ENCODE measurements at places on chromosomes 5 and 9.

- no peak for DNase-seq
These were observed 22.9 kb upstream of the PPIC start for GRCh38 chr5:123059455-123059854.

DNA sequence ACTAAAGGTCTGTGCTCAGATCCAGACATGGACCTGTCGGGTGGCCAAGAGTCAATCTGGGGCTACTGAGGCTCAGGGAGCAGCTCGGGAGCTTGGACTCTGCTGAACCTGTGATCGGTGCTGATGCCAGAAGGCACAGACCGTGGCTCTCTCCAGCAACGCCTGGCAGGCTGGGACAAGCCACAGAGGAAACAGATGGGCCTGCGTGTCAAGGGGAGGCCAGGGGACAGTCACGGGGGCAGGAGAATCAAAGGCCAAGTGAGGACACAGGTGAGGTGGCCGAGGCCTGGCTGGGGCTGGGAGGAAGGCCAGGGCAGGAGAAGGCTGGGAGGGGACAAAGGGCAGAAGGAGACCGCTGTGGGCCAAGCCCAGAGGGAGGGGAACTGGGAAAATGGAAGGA lies 43.4 kb downstream of the EPB41L4B start:
- DNase-seq = peak; percentile 49

DNA sequence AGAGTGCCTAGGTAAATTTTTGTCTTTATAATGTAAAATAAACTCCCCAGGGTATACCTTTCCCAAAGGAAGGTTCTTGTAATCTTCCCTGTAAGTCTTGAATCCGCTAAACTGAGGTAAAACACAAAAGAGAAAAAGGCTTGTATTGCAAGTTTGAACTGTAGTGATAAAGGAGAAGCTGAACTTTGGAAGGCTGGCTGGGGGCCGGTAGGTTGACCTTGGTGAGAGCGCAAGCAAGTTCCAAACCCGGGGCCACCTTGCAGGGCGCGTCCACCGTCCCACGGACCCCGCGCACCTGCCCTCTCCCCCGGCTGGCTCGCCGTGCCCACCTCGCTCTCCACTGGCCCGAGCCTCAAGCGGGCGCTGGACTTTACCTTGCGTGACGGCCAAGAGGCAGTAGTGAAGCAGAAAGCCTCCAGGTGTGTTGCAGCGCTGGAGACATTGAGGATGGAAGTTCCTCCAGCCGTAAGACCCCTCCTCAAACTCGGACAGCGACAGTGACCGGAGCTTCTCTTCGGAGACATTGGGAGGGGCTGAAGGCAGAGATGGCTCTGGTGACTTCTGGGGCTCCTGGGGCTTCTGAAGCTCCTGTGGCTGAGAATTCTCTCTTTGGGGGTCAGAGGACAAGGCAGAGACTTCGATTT lies 428 bp downstream of the SLCO4C1 start:
- DNase-seq = no peak

DNA sequence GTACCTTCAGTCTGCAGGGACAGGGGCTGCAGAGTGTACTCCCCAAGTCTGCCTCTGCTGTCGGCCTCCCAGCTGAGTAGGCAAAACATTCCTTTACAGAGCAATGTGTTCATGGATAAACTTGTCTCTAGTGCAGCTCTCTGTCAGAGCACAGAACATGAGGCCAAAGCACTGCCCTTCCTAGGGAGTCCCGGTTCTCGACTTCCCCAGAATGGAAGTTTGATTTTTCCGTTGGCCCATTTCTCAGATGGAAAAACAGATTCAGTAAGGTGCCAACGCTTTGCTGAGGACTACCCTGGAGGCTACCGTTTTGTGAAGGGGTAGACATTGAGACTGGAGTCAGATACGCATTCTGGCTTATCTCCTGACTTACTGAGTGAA lies 422 bp upstream of the TRIM32 start:
- no peak for DNase-seq

- peak; percentile 89 for DNase-seq
These were observed 586 bp upstream of the FCHO2 start for GRCh38 chr5:72955143-72955767.

- DNase-seq = peak; percentile 61
These were observed at the start of gene TMEFF1 for GRCh38 chr9:100472788-100473275. TMEFF1 (plus strand) TSS chr9:100473149; CDS start chr9:100473545, 396 bp downstream.

GRCh38 chr5:148437249-148437648 lies 53.5 kb downstream of the FBXO38 start:
- DNase-seq = no peak

DNA sequence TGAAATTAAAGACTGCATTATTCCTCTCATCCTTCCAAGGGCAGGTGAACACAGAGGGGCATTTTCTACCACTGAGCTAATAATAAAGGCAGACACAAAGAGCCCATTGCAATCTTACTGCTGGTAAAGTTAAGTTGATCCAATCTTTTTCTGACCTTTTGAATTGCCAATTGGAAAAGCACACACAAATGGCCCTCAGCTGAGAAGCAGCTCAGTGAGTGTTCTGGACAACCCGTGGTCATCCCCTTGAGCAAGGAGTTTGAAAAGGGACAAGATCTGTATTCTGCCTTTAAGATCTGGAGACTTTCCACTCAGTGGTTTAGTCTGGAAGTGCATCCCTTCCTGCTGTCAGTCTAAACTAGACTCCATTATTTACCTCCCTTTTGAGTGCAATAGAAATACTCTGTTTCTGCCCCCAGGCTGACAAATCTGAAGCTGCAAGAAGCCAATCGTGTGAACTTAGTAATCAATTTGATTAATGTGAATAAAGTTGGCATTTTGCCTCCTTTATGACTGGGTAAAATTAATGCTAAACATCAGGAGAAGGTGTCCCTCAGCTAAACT lies 835.7 kb downstream of the MAT2B start:
- DNase-seq = no peak

DNA sequence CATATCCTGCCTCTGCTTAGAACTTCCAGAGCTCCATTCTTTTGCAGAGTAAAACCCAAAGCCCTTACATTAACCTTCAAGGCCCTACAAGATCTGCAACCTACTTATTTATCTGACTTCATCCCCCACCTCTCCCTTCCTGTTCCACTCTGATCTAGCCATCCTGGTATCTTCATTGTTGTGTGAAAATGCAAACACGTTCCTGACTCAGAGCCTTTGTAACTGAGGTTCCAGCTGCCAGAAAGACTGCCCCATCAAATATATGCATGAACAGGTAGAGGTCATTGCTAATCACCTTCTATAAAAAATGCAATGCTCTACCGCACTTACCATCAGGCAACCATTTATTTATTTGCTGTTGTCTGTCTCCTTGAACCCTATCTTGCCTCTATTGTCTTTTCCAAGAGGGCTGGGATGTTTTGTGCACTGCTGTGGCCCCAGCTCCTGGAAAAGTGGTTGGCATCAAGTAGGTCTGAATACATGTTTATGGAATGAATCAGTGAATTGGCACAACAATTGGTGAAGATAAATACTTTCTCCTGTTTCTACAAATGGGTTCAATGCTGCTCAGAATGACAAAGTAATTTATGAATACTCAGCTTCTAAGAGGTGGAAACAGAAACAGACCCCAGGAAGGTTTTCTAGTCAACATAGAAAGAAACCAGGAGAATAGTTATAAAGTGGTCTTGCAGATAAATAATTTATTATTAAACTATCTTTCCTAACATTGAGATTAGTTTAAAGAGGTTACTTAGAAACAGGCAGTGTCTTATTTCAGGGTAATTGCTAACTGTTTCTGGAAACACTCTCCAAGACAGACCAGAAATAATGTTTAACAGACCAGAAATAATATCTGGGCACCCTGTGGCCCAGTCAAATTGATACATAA lies 230.6 kb upstream of the CD180 start:
- no peak for DNase-seq

- DNase-seq = no peak
These were observed 132.9 kb downstream of the SIL1 start for GRCh38 chr5:139065306-139065705.

DNA sequence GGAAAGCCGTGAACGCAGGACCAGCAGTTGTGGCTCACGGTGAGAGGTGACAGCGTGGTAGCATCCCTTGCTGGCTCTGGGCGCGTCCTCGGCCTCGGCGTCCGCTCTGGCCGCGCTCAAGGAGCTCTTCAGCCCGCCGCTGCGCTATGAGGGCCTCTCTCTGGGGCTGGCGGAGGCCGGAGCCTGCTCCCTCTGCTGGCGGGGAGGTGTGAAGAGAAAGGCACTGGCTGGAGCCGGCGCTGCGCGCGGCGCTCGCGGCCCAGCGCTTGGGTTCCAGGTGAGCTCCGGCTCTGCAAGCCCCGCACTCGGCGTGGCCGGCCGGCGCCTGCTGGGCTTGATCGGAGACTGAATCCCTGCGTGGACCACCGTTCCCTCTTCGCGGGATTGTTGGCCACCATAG lies 705.6 kb downstream of the SEMA5A start:
- DNase-seq = no peak

DNA sequence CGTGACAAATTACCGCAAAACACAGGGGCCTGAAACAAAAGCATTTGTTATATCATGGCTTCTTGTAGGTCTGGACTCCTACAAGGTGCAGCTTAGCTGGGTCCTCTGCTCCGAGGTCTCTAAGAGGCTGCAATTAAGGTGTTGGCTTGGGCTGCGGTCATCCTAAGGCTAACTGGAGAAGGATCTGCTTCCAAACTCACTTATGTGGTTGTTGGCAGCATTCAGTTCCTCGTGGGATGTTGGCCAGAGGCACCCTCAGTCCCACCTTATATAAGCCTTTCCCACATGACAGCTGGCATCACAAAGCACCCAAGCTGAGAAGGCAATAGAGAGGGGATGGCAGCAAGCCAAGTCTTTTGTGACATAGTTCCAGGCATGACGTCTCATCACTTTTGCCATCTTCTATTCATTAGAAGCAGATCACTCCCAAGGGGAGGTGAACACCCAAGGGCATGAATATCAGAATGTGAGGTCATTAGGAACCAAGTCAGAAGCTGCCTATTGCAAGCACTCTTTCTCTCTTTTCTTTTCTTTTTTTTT lies 47.9 kb upstream of the ZBTB43 start:
- no peak for DNase-seq

GRCh38 chr5:72402959-72403628 lies 82.9 kb downstream of the PTCD2 start:
- peak; percentile 38 for DNase-seq

- no peak for DNase-seq
These were observed 13.7 kb downstream of the MLLT3 start for GRCh38 chr9:20608582-20608981.

GRCh38 chr5:9972059-9972458 lies 277.6 kb downstream of the ATPSCKMT start:
- no peak for DNase-seq

DNA sequence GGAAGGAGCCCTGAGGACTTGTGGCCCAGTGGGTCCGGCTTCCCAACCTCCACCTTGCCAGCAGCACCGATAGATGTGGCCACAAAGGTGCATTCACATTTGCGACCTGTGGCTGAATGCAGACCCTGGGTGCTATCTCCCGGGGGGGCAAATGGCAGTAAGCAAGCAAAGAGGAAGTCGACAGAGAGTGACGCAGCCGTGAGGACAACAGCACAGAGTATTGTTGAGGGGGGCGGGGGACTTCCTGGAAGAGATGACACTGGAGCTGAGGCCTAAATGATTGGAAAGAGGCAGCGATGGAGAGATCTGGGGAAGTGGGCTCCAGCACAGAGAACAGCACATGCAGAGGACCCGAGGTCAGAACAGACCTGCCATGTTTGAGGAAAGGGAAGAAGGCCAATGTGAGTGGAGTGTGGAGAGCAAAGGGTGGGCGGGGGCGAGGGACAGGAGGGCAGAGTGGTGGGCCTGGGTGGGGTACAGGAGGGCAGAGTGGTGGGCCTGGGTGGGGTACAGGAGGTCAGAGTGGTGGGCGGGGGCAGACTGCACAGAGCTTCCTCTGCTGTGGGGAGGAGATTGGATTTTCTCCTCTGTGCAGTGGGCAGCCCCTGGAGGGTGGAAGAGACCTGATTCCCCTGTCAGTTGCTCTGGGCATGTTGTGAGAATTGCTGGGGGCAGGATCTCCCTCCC lies 42.6 kb downstream of the ADAMTS2 start:
- DNase-seq = no peak

- DNase-seq = no peak
These were observed 98.3 kb upstream of the CDKN2B start for GRCh38 chr9:22107202-22108045.

DNA sequence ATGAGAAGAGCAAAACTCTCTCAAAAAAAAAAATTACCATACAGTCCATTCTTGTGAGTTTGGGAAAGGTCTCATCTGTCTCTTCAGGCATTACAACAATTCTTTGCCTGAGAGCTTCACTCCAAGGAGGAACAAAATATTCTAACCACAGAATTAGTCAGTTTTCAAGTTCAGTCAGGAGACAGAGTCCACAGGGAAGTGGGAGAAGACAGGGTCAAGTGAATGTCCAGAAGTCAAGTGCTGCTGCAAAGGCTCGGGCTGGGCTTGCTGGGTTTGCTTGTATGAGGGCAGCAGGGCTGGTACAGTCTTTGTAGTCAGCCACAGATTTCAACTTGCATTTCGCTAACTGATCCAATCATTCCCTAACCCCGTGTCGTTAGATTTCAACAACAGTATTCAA lies 17.6 kb upstream of the HEXB start:
- no peak for DNase-seq

DNA sequence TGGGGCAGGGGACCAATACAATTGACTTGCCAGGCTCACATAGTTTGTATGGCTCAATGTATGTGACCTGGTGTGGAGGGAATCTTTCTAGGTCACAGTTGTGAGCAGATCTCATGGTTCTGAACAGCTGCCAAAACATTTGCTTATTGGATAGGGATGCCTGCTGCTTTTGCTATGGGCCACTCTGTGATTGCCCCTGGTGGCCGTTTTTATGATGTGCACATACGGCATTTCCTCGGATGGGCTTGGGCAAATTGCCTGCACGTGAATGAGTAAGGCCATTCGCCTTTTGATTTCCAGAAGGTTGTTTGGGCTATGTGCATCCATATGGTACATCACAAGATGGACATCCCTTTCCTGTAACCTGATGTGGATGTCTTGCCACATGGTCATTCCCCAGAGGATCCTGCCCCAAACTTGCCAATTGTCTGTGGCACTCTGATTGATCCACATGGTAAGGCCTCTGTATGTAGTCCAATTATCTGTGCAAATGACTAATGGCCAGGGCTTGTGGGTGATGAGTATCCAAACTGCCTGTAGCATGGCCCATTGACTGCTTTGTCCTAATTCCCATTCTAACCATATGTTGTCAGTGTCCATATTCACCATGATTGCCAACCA lies 10.7 kb upstream of the SLC22A4 start:
- no peak for DNase-seq

DNA sequence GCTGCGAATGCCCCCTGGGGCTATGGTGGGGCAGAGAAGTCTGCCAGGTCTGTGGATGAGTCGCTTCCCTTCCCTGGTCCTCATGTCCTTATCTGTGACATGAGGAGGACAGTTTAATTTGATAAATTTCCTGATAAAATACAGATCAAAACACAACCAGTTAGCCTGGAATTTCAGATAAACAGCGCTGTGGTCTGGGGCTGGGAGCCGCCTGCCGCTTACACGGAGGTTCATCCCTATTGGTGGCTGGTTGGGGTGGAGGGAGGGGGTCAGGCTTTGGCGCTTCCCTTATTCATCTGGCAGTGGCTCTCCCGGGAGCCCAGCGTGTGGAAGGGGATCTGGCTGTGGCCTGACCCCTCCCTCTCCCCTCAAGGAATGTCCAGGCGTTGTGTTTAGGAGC lies 17.9 kb downstream of the CRB2 start:
- no peak for DNase-seq

All from left ventricle myocardium superior (tissue), 1 donor.